GM13976 (cell line): ENCODE measurements at places on chromosomes 5 and 9.
A peak's percentile ranks its signal among the peaks of the same experiment; 100 is the strongest.

- DNase-seq: no peak
Measured at GRCh38 chr5:77635067-77635916, 3.2 kb downstream of the OTP start.

- DNase-seq: no peak
Measured at GRCh38 chr9:33921967-33922895, 105.3 kb downstream of the UBE2R2 start.

GRCh38 chr5:109034306-109034705 lies 286.6 kb downstream of the FER start:
- DNase-seq: no peak

- DNase-seq: peak; percentile 30
Measured at GRCh38 chr5:169980418-169981053, at the start of gene INSYN2B. Gene INSYN2B, minus strand, starts transcription at chr5:169980495. Its CDS starts 96,597 bp downstream, at chr5:169883898.

- peak; percentile 56 for DNase-seq
Measured at GRCh38 chr5:172450861-172451695, 3.2 kb downstream of the SH3PXD2B start.

- no peak for DNase-seq
Measured at GRCh38 chr5:66841264-66841663, 245.1 kb downstream of the MAST4 start.

DNA sequence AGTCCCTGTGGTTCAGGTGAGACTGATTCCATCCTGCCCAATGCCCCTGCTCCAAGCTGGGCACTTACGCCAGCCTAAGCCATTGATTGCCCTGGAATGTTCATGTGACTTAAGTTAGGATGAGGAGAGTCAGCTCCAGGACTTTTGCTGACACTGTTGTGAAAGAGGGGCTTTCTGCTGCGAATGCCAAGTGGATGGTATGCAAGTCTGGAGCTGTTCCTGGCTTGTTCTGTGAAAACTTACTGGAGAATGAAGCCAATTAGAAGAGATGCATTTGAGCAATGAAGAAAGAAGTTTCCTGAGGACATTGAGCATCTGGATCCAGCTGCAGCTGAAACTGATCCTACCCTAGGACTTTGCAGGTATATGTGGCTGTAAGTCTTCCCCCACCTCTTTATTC lies 61.2 kb upstream of the ZFR start:
- no peak for DNase-seq

DNA sequence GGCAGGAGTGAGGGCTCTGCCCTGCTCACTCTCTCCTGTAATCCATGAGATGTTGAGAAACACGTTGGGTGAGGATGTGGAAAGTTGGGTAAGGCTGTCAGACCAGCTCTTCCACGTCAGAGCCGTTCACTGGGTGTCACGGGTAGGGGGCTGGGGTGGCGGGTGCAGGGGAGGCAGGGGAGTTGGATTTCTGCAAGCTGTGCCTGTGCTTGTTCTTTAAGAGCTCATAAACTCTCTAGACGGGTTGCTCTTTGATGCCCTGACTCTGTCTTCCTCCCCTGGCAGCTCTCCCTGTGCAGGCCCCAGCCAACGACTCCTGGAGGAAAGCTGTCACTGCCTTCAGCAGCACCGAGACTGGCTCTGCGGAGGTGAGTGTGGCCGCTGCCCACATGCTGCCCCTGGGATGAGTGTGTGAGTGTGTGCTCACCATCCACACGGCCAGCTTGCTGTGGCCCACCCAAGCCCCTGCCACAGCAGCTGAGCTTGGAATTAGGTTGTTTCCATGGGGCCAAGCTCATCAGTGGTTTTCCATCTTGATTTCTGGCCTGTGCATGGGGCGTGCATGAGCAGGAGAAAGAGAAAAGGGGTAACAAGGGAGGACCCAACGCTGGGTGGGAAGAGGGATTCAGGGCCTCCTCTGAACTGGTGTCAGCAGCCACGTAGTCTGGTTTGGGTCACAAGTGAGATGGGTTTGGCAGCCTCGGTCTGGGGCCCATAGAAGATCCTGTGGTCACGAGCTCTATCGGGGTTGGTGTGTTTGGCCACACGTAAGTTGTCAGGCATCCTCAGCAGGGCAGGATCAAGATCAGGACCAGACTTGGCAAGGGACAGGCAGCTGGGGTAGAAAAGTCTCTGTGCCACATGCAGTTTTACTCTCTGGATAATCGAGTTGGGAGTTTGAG lies 21.0 kb upstream of the POMT1 start:
- DNase-seq: no peak

- no peak for DNase-seq
Measured at GRCh38 chr9:36637491-36638270, 65.0 kb downstream of the MELK start.

DNA sequence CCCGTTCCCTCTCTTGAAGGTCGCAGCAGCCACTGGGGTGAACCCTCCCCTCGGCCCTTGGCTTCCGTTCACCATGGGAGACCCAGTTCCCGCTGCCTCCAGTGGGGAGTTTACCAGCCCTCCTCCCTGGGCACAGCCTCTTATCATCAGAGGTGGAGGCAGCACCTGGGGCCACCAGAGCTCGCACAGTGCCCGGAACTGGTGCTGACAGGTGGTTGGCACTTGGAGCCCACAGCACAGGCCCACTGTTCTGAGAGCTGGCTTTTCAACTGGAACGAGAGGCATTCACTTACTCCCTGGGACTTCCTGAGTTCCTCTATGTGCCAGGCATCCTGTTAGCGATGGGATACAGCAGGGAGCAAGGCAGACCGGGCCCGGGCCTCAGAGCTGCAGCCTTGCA lies 106.8 kb upstream of the FCN2 start:
- no peak for DNase-seq

DNA sequence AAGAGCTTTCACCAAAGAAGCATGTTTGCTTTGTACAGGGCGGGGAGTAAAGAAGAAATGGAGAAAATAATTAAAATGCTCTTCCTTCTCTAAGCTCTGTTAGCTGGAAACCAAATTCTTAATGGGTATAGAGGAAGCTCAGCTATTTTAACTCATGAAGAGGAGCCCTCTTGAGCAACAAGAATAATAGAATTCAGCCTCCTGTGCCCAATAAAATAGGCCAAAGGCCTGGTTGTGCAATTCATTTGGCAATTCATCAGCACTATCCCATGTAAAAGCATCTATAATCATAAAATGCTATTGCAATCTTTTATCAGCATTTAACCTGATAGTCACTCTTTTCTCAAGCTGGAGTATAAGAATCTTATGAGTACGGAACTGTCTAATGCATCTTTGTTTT lies 133.6 kb upstream of the CDH6 start:
- no peak for DNase-seq

DNA sequence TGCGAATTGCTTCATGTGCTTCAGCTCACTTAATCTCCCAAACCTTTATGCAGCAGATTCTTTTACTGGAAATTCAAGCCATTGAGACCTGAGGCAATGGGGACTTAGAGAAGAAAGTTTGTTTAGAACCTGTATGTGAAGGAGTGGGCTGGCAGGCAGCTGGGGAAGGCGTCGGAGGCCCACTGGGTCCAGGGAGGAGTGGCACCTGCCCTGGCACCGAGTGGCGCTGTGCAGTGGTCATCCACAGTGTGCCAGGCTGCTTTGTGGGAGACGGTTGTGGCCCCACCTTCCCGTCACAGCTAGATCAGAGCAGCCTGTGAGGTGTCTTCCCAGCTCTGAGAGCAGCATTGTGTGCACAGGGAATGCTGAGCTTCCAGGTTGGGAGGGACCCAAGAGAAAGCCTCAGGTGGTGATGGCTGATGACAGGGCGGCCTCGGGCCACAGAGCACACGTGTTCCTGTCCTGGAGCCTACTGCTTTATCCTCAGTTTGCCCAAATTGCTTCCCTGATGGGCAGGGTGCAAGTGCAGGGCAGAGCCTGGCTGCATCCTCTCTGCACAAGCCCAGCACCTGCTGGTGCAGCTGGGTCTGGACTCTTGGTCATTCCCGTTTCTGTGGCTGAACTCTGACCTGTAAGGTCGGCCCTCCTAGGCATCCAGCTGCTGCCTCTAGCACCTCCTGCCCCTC lies 175.2 kb downstream of the CACNA1B start:
- DNase-seq: no peak

DNA sequence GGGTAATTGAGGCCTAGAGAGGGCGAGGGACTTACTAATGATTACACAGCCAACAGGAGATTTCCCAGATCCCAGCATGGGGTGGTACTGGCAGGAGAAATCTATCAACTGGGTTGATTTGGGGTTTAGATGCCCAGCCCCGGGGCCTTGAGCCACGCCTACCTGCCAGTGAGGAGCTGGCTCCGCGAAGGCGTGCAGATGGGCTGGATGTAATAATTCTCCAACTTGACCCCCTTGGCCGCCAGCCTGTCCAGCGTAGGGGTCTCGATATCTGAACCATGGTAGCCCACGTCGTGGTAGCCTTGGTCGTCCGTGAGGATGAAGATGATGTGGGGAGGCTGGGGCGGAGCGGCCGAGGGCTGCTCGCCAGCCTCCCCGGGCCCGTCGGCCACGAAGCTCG lies 804 bp downstream of the ARSI start:
- DNase-seq: no peak

- DNase-seq: no peak
Measured at GRCh38 chr9:78243130-78243529, 7.3 kb downstream of the CEP78 start.

DNA sequence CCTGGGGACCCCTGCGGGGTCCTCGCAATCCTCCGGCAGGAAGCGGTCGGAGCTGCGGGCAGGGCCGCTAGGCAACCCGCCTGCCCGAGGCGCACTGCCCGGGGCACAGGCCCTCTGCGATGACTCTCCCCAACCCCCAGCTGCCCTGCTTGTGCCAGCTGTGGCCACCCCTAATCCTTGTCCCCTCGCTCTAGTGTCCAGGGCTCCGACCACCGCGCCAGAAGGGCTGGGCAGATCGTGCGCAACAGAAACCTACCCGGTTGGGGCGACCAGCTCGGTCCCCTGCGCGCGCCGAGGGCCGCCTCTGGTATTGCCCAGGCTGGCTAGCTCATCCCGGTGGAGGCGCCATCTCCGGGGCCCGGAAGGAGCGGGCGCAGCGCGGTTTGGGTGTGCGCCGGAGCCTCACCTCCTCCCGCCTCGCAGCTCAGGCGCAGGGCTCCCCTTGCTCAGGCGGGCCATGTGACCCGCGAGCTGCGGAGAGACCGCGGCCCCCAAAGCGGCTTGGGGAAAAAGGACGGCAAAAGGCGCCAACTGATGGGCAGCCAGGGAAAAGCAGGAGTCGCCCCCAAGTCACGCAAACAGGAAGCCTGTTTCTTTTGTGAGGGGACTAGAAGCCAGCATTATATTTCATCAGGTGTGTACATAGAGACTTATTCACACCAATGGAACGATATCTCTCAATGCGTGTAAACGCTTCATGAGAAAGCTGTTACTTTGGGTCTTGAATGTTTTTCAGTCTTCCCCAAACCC lies 46.8 kb upstream of the RNF20 start:
- no peak for DNase-seq

DNA sequence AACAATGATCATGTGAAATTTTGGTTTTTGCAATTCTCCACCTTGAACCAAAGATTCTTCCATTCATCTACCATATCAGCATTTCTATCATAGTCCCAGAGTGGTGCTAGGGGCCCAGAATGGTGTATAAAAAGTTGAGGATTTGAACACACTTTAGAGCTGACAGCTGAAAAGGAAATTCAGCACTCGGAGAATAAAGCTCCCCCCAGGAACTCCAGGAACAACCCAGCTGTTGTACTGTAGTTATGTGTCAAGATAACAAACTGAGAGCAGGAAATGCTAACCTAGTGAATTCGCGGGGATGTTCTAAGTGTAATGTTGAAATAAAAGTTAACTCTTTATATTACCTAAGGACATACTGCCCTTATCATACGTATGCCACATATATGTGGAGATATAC lies 216.7 kb downstream of the NFIB start:
- no peak for DNase-seq

- no peak for DNase-seq
Measured at GRCh38 chr9:88818495-88819201, 172.6 kb upstream of the S1PR3 start.

DNA sequence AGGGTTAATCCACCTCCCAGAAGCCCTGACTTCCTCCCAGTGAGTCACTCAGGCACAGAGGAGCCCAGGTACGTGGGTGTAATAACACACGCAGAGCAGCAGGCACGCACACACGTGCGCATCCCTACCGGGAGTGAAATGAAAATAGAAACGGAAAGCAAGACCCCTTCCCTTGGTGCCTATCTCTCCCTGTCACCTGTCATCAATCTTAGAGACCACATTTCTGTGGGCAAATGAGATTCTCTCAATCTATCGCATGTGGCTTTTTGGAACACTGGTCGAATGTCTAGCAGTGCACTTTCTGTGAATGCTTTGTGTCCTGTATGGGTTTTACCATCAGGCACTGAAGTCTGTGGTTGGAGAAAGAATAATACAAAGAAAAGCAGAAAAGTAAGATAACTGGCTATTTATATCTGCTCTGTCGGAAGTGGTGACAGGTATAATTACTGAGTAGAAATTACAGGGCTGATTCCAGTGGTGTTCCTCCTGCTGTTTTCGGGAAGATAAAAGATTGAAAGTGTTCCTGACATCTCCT lies 137.7 kb upstream of the GRIA1 start:
- no peak for DNase-seq

GRCh38 chr5:109533751-109534272 lies 124.0 kb upstream of the PJA2 start:
- DNase-seq: no peak

- DNase-seq: peak; percentile 28
Measured at GRCh38 chr9:3730511-3730922, 204.7 kb upstream of the RFX3 start.

- DNase-seq: no peak
Measured at GRCh38 chr5:68430279-68430678, 214.7 kb downstream of the PIK3R1 start.

DNA sequence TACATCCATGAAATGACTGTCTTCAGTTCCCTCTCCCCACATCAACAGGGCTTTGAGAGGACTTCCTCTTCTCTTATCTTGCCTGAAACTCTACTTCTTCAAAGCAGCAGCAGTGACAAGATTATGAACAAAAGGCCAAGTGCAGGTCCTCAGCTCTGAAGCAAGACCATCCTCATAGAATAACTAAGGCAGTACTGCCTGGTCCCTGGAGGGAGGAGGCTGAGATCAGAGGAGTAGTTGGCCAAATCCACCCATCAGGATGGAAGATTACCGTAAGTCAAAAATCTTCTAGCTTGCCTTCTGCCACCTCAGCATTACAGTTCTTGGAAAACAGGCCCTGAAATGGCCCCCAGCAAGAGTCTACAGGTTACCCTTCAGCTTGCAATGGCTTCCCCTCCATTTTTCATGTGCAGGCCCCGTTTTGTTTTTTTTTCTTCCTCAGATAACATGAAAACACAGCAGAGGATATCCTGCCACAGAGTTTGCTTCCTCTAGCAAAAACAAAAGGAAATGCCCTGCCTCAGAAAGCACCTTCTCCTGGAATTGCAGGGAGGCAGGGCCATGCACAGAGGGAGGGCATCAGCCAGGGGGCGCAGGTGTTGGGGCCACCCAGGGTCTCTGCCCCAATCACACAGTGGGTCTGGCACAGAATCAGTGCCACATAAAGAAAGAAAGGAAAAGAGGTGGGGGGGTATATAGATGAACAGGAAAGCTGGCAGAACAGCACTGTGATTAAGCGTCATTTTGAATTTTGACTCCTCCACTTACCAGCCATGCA lies 40.0 kb downstream of the KLHL3 start:
- peak; percentile 44 for DNase-seq
